ENCODE measurements at places on chromosomes 5 and 9.
A peak's percentile ranks its signal among the peaks of the same experiment; 100 is the strongest.

DNA sequence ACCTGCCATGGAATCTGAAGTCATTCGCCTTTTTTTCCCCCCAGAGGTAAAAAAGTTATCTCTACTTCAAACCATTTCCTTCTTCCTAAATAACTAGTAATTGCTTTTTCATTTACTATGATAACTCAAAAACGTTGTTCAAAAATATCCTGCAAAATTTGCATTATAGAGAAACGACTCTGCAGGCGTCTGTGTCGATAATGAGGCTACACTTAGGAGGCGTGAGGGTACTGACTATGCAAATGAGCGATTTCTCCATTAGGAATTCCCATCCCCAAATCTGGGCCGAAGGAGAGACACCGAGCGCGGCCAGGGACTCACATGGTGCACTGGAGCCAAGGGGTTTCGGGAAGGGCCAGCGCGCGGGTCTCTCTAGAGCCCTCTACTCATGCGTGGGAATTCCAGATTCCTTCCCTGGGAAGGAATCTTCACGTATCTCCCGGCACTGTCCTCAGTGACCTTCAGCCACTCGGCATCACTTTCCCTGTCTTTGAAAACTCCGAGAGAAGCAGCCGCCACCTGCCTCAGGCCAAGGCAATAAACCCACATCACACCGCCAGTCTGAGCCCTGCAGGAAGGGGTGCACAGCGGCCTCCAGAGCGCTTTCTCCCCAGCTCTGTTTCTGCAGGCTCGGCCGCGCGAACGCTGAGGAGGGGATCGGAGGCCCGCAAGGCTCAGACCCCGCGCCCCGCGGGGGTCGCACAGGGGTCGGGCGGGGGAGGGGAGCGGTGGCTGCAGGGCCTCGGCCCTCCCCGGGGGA, 718 bp upstream of the DENND4C start:
- DNase-seq: no peak

GRCh38 chr5:41312478-41313060, 99.2 kb upstream of the C6 start:
- DNase-seq: no peak

DNA sequence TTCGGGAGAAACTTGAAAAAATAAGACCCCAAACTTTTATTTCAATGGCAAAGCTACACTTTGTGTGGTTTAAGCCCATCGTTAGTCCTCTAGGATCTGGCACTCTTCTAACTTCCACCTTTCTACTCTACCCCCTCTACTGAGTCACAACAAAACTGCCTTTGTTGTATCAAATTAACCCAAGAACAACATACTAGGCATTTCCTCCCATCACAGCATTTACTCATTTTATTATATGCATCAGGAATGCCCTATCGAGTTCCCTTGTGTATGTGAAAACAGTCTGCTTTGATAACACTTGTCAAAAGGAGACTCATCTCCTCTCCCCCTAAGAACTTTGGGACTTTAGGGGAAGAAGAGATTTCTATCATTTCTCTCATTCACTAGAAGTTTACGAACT, 158.9 kb upstream of the FREM1 start:
- DNase-seq: no peak

DNA sequence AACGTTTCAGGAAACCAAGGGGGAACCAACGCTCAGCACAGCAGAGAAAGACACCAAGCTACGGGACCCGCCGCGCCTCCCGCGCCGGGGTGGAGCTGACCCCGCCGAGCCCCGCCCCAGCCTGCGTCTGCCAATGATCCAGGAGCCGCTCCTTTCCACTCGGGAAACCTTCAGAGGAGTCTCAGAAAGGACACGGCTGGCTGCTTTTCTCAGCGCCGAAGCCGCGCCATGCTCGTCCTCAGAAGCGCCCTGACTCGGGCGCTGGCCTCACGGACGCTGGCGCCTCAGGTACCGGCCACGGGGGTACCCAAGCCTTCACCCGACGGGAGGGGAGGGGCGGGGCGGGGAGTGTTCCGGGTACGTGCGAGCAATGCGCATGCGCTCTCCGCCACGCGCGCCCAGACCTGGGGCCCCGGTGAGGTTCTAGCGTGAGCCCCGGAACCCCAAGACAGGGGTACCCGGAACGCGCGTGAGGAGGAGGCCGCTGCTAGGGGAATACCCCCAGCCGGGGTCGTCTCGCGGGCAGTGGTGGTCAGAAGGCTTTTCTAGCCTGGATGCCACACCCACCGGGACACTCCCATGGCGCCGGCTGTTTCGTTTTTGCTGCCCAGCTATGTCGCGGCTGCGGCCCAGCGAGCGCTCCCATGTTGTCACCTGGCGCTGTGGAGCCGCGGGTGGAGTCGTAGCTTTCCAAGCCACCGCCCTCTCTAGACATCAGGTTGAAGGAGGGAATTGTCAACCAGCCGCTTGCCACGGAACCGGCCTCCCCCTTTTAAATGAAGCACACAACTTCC, at the start of gene NIPSNAP3A:
TSS of gene NIPSNAP3A (plus strand) at position 119 of the 794 bp plus-strand sequence. CDS start at position 229, 110 bp downstream.
- DNase-seq: peak; percentile 44

- no peak for DNase-seq
Observed at GRCh38 chr5:131328536-131329285, 64.9 kb downstream of the CDC42SE2 start.

- DNase-seq: no peak
Observed at GRCh38 chr5:102583276-102584124, 84.7 kb upstream of the SLCO6A1 start.

GRCh38 chr9:18075253-18075952, 398.6 kb upstream of the ADAMTSL1 start:
- no peak for DNase-seq

DNA sequence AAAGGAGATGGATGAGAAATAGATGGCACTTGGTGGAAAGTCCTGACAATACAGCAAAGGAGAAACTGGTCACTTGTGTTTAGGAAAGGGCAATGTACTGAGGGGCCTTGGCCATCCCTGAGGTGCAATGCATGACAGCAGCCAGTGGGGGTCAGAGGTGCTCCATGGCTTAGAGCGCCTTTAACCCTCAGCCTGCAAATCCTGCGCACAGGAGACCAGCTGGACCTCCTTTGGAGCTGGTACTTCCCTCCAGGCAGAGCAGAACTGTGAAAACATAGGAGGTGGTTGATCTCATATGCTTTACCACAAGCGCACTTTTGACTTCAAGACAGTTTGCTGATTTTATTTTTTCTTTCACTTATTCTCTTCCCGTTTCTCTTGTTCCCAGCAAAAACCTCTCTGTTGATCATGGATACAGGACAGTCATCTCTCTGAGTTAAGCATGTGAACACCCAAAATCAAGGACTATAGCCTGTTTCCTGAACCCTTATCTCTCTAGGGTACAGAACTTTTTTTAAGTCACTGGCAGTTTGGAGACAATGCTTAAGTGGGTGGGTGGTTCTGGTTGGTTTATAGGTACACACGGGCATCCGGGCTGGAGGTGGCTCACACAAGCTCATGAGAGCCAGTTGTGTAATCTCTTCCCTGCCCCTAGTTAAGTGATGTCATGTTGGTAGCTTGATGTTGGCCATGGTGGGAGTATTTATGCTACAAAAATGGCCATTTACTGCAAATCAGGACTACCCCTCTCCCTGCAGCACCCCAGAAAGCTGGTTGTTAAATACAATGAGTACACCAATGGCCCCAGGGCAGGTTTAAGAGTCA, 37.6 kb upstream of the ANKRD55 start:
- DNase-seq: peak; percentile 81

DNA sequence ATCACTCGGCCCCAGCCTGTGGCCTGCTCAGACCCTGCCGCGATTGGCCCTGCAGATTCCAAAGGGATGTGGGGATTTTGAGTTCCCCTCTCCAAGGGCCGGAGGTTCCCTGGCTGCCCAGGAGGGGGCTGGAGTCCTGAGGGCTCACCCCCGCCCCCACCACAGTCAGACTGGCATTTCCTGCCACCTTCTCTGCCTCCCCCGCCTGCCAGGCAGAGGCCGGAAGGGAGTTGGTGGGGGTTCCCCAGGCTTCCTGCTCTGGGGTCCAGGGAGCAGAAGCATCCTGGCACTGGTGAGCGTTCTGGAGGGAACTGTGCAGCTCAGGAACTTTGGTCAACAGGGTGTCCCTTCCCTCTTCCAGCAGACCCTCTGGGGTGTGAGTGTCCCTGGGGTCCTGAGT, 70.6 kb downstream of the RXRA start:
- no peak for DNase-seq

GRCh38 chr5:108321341-108321740, 60.6 kb downstream of the FBXL17 start:
- DNase-seq: no peak

DNA sequence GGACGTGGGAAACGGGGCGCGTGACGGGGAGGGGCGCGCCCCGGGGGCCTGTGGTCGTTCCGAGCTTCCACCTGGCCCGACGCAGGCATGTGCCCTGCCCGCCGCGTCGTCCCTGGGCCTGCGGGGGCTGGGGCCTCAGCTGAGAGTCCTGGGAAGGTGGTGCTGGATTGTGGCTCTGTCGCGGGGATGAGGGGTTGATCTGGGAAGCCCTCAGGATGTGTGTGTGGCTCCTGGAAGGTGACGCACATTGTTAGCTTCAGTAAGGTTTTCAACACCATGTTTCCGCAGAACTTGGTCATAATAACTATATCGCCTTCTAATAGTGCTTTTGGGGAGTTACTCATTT, 589.1 kb downstream of the MTRR start:
- DNase-seq: no peak

GRCh38 chr5:115246361-115246991, 16.2 kb downstream of the PGGT1B start:
- DNase-seq: no peak

DNA sequence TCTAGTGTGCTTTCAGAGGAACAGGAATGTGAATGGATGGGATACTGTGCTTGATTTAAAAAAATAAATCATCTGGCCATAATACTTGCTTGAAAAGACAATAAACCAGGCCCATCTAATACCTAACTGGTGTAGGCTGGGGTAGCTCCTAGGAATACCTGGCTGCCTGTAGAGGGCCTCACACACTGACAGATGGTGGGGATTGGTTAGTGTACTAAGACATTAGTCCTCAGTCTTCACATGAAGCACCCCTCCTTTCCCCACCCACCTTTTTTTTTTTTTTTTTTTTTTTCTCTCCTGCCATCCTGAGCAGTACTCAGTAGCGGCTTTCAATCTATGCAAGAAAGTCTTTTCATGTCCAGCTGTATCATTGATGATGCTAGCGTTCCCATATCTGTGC, 130.5 kb downstream of the ADGRV1 start:
- no peak for DNase-seq

DNA sequence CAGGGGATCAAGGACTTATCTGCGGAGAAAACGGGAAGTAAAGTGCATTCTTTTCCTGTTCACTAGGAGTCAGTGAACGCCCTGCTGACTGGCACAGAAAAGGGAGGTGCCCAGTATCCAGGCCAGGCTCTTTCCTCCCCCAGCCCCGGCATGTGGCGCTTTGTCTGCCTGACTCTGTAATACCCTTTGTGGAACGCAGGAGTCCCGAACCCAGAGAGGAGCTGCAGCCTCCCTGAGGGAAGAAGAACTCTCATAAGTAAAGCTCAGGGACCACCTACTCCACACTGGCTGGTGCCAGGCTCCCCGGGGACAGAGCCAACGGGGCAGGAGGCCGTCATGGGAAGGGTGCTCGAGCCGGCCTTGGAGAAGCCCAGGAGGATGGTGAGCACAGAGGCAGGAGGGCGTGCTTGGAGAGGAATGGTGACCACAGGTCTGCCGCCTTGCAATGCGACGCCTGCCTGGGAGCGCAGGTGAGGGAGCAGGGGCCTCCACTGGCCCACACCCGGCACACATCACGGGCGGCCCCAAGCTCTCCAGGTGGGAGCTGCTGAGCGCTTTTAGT, 31.5 kb downstream of the VAV2 start:
- DNase-seq: no peak

GRCh38 chr9:136950656-136951276, 1.3 kb upstream of the LCN12 start:
- no peak for DNase-seq

GRCh38 chr9:87336407-87336806, 161.3 kb upstream of the DAPK1 start:
- DNase-seq: no peak

- no peak for DNase-seq
Observed at GRCh38 chr5:38768412-38769211, 77.2 kb upstream of the OSMR start.

DNA sequence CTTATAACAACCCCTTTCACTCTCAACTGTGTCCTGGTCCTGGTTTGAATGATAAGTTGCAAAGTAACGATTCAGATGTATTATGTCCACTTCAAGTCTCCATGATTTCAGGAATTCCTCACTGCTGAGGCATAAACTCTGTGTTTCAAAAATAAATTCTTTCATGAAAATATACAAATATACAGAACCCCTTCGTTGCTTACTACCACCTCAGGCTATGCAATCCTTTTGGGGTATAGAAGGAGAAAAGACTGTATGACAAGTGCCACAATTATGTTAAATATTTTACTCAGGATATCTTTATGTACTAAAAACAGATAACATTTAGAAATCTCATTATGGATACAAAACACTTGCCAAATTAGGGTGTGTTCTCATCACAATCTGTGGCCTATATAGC, 190.7 kb downstream of the KCTD16 start:
- DNase-seq: no peak

GRCh38 chr5:149636861-149637246, 55.6 kb downstream of the ARHGEF37 start:
- no peak for DNase-seq

DNA sequence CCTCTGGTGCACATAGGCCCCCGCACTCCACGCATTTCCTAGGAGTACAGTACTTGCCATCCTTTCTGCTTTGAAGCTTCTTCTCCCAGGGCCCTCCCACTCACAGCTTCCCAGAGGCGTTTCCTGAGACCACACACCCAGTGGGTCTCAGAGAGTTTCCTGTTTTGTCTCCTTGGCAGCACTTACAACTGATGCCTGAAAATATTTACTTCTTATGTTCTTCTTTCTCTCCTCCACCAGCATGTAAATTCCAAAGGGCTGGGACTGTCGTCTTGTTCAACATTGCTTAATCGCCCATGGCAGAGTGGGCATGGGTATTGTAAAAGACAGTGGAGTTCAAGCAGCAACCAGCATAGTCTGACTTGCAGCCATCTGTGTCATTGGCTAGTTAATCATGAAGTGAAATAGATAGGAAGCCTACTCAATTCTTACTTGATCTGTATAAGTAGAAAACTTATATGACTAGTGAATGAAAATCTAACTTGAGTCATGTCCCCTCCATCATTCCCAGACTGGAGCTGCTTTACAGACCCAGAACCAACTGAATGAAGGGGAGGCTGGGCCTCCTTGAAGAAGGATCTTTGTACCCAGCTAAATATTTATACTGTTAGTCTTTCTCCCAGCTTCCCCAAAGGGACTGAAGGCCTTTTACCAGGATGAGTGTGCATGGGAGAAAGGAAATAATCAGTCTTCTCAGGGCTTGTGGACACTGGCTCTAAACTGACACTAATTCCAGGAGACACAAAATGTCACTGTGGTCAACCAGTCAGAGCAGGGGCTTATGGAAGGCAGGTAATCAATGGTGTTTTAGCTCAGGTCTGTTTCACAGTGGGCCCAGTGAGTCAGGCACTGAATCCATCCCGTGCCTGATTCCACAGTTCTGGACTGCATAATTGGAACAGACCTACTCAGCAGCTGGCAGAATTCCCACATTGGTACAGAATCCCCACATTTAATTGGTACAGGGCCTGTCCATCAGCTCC, 116.4 kb downstream of the SV2C start:
- DNase-seq: no peak

DNA sequence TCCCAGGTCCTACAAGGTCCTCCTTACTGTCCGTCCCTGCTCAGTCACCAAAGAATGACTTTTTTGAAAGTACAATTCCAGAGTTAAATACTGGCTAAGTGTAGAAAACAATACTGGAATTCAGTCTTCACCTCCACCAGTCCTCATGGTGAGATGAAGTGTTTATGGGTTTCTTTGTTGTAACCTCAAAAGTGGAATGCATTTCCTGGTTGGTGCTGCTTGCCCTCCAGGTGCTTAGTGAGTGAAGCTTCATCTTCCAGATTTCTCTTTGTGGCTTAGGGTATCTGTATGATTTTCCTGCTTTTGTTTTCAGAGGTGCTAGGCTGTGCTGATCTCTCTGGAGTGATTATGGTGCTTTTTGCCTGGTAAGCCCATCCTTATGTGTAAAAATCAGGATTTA, 49.4 kb upstream of the DHFR start:
- no peak for DNase-seq

Data from smooth muscle cell of the brain vasculature (primary cell).